ENCODE measurements at places on chromosomes 3 and 15.

GRCh38 chr3:141410846-141411245 lies 42.5 kb downstream of the ZBTB38 start:
- peak; percentile 40 for DNase-seq

DNA sequence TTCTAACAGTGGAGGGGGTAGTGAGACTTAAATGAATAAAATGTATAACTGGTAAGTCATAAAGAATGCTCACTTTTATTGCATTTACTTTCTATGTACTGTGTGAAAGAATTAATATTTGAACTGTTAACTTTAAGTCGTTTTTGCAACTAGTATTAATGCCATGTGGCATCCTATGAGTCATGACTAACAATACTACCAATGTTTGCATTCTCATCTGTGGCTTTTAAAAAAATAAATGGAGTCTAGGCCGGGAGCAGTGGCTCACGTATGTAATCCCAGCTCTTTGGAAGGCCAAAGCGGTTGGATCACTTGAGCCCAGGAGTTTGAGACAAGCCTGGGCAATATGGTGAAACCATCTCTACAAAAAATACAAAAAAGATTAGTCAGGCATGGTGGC lies 5.2 kb downstream of the C3orf49 start:
- no peak for DNase-seq

DNA sequence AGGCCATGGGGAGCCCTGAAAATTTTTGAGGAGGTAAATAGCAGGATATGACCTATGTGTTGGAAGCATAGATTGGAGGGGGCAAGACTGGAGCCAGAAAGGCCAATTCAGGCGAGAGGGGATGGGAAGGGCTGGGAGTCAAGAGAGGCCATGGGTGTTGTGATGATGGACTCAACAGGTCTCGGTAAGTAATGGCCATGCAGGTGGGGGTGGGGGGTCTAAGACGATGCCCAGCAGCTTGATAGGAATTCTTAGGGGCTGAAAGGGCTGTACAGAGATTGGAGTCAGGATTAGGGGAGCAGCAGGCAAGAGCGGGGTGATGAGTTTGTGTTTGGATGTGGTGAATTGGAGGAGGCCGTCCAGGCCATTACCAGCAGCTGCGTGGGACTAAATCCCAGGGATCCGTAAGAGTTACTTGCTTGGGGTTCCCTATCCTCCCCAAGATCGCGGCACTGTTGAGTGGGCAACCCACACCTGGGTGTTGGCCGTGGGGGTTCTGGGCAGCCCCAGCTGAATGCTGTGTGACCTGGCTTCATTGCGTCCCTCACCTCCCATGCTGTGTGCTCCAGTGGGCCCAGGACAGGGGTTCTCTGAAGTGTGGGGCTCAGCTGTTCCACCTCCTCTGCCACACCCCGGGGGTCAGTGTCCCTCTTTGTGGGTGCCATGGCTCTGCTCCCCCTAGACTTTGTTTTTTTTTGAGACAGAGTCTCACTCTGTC lies 41.8 kb upstream of the CHRNB4 start:
- DNase-seq = no peak

GRCh38 chr15:64099379-64099778 lies 3.6 kb downstream of the SNX1 start:
- DNase-seq = no peak

- no peak for DNase-seq
Measured at GRCh38 chr3:45623846-45624245, 29.3 kb downstream of the LIMD1 start.
